ENCODE measurements at places on chromosomes 4 and X. TPM values are rescaled to one million over a fixed set of nuclear protein-coding genes. Genes with fewer than 3 reads are reported as not detected.

WDR17 gene
- total RNA-seq: 0.42 TPM

- DNase-seq: no peak
These were observed 101.2 kb downstream of the MMRN1 start for GRCh38 chr4:89995814-89996213.

PLCXD1 gene
- 13.5 TPM for total RNA-seq

- no peak for DNase-seq
These were observed 339.8 kb upstream of the FRG1 start for GRCh38 chr4:189600718-189601435.

- no peak for DNase-seq
These were observed 809.0 kb upstream of the DIAPH2 start for GRCh38 chrX:95875661-95876060.

SLC9B1 gene
- total RNA-seq: 0.49 TPM

UCHL1 gene
- 328 TPM for total RNA-seq

BEX1 gene
- total RNA-seq: 0.46 TPM

NXF2B gene
- not detected for total RNA-seq

DNA sequence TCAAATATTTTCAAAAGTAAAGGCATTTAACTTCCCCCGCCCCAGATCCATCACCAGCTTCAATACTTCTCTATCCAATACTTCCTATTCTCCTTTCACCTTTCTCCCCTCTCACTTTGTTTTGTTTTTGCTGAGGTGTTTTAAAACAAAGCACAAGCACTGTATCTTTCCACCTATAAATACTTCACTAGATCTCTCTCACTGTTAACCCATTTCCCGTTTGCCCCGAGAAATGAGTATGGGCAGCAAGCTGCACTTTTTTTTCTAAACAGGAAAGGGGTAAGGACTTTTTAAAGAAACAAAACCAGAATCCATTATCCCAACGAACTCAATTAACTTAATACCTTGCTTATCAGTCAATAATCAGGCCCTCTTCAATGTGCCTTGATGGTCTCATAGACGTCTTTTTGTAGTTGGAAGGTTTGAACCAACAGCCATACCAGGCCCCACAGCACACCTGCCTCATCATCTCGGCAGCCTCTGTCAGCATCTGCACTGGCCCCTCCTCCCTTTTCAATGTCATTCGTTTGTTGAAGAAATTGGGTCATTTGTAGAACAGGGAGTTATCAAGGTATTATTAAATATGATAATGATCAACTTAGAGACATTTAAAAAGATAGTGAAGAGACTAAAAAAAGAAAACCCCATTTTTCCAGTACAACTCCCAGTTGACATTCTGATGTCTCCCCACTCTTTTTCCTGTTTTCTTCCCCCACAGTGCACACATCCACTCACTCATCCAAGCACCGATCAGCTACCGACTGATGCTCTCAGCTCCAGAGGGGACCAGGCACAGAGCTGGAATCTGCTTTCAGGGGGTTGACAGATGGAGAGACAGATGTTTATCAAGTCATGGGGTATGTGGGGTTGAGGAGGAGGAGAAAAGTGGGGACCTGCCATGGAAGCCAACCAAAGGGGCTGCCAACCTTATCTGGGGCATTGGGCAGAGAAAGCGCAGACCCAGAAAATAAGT is 25.8 kb downstream of the CRMP1 start:
- DNase-seq: no peak

GRCh38 chrX:130109429-130110378 is 593 bp downstream of the ELF4 start:
- no peak for DNase-seq

DNA sequence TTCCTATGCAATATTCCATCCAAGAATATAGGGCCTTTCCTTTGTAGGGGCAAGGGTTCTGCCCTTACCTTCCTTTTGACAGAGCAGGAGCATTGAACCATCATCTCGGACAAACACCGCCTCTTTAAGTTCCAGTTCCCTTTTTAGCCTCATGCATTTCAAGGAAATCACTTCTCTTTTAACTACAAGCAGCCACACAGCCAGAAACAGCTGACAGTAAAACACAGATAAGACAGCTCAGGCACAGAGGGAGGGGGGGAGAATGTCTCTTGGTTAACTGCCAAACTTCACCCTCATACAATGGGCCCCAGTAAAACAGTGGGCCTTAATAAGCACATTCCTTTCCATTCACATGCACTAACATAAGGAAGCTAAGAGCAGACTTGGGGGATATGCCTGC is 648.3 kb downstream of the GABRG1 start:
- DNase-seq: no peak

GRCh38 chr4:148299337-148299736 is 142.9 kb downstream of the NR3C2 start:
- no peak for DNase-seq

- DNase-seq: no peak
These were observed 109.4 kb downstream of the ZNF518B start for GRCh38 chr4:10347815-10348214.

UGT2B17 gene
- total RNA-seq: not detected

- no peak for DNase-seq
These were observed 170.2 kb upstream of the MAD2L1 start for GRCh38 chr4:120236873-120237272.

GRCh38 chr4:56684320-56685050 is 3.4 kb upstream of the HOPX start:
- DNase-seq: peak; percentile 68

CXCL11 gene
- total RNA-seq: 1.1 TPM

GRCh38 chr4:74235135-74235534 is 73.1 kb upstream of the EPGN start:
- no peak for DNase-seq

DNA sequence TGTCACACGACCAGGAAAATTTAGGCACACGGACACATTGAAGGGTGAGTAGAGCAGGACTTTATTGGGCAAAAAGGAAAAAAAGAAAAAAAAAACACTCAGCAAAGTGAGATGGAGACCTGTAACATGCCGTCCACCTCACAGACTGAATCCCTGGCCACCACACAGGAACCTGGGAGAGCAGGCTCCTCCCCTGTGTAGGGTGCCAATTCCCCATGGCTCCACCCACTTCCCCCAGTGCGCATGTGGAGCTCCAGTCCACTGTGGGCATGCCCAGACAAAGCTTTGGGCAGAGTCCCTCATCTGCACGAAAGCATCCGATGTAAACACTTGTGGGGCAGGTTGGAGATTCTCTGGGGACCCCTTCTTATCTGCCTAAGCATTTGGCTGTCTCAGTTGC is 23.6 kb upstream of the CBR4 start:
- DNase-seq: no peak

DCLK2 gene
- 4.6 TPM for total RNA-seq

DNA sequence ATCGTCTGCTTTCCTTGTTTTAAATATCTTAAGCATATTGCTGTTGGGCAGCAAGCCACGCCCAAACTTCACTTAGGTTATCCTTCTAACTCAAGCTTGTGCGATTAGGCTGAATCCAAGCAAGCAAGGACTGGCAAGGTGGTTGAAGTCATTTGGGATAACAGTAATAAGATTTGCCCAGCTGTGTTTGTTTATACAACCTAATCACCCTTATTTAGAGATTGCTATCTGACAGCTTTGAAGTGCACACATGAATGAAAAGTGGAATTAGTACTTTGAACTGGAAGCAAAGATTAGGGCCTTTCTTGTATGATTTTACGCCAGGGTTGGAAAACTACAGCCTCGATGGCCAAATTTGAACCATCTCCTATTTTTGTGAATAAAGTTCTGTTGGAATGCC is 182.1 kb downstream of the ASB9 start:
- DNase-seq: no peak

- no peak for DNase-seq
These were observed 151.6 kb downstream of the EMCN start for GRCh38 chr4:100366213-100366612.

RHOXF2B gene
- total RNA-seq: not detected

- peak; percentile 29 for DNase-seq
These were observed 78.7 kb upstream of the PCDH18 start for GRCh38 chr4:137610960-137611359.

- no peak for DNase-seq
These were observed 14.7 kb downstream of the GBA3 start for GRCh38 chr4:22707390-22707789.

RPA4 gene
- total RNA-seq: 2.1 TPM

DNA sequence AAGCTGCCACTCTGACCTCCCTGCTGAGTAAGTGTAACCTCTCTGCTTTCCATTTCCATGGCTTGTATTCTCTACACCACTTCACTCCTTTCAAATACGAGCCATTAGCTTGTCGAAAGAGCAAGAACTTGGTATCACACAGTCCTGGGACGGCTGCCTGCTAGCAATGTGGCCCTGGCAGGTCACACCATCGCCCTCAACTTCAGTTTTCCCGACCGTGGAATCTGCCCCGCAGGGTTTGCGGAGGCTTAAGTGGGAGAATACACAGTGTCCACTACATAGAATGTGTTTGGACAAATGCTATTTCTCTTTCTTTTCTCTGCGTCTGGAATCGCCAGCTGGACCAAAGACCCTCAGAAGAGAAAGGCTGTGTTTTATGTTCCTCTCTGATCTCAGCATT is 78.6 kb upstream of the STOX2 start:
- no peak for DNase-seq
